ENCODE measurements at places on chromosomes 7 and 10.

- DNase-seq, result peak; percentile 94
Observed at GRCh38 chr10:76117949-76118348, 686.5 kb downstream of the LRMDA start.

GRCh38 chr7:117325836-117326235 lies 3.0 kb upstream of the WNT2 start:
- DNase-seq, result peak; percentile 40

DNA sequence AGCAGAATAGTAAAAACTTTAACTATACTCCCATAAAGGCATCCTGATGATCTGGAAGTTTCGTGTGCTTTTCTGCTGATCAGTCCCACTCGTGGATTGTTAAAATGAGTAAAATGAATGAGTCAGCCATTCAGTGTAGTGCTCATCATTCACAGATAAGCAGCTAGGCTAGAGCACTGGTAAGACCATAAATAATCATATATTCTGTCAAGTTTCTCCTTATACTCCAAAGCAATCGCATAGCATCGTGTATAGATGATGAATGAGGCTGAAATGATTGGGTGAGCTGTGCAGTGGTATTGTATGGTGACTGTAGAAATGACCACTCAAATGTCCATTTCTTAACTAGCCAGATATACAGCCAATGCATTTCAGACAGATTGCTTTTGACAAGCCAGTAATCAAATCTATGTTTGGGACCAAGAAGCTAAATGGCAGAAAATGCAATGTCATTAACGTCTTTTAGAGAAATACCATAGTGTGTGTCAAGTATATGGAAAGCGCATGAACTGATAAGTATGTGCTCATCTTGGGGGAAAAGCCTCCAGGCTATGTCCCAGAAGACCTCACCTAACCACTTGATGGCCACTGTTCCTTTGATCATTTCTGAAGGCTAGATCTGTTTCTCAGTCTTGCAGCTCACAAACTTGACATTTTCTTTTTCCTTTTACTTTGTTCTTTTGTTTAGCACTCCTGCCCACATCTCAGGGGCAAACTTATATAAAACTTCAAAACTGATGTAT lies 227.2 kb upstream of the FAM3C start:
- DNase-seq, result no peak

GRCh38 chr10:52387744-52388143 lies 73.7 kb downstream of the DKK1 start:
- no peak for DNase-seq

DNA sequence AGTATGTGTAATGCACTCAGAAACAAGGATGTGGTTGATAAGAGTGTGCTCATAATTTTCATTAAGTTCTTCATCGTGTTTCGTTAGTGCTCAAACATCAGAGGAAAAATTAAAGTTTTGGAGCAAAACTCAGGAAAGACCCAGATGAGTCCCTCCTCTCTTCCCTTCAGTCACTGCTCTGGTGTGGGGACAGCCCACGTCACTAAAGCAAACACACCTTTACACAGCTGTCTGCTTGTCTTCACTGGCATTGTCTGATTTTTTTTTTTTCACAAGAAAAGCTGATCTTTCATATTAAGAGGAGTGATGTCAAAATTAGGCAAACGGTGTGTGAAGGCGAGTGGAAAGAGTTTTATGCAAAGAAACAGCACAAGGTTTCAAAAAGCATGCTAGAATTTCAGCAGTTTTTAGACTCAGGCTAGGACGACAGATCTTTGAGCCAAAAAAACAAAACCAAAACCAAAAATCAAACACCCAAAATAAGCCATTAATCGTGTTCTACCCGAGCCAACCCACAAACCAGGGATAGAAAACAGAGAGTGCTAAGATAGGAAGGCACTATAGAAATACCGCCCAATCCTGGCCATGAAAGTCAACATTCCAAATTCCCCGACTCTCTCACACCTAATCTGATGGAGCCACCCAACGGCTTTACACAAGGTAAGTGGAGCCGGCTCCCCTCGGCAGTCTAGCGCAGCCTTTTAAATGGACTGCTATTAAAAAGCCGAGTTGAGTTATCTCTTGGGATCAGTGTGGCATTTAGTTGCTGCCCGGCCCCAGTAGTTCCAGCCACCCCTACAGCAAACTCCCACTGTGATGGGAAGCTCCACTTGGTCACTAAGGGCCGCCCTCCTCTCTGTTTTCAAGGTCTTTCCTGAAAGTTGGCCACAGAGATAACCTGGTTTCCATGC lies 27.9 kb upstream of the GATA3 start:
- no peak for DNase-seq

- peak; percentile 61 for DNase-seq
Observed at GRCh38 chr7:70696201-70696754, 435.7 kb upstream of the GALNT17 start.

DNA sequence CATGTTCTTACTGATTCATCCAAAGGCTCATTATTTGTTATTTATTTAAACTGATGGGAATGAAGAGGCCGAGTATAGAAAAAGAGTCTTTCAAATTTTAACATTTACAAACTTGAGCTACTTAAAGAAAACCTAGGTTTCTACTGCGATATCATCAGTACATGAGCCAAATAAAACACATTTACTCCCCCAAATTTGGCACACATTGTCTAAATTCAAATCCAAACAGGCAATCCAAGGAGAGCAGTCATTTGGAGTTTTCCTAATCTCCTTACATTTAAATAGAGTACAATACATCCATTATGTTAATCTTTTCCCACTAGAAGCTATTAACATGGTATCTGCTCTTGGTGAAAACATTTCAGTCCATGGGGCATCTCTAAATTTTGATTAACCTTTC lies 2.2 kb downstream of the NMT2 start:
- no peak for DNase-seq

- DNase-seq, result peak; percentile 62
Observed at GRCh38 chr10:103917302-103918052, 507 bp downstream of the STN1 start.

- DNase-seq, result peak; percentile 19
Observed at GRCh38 chr7:33395340-33395739, 266.0 kb downstream of the BBS9 start.

DNA sequence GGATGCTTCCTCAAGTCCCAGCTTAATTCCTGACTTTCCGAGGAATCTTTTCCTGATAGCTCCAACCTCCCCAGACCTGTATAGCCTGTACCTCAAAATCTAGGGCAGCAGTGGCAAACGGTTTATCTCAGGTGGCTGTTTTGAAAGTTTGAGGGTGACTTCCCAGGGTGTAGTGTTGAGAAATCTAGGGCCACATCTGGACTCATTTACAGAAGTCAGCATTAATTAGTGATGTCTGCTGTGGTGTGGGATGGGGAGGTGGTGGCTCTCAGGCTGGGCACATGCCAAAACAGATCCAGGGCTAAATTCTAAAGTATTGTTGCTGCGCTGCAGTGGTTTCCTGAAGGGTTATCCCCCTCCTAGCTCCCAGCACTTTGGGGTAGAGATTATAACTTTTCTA lies 38.0 kb downstream of the UNC5B start:
- peak; percentile 21 for DNase-seq

- DNase-seq, result no peak
Observed at GRCh38 chr7:1843921-1844335, 173.9 kb downstream of the ELFN1 start.

GRCh38 chr7:140506788-140507464 lies 27.6 kb upstream of the MKRN1 start:
- DNase-seq, result peak; percentile 15

DNA sequence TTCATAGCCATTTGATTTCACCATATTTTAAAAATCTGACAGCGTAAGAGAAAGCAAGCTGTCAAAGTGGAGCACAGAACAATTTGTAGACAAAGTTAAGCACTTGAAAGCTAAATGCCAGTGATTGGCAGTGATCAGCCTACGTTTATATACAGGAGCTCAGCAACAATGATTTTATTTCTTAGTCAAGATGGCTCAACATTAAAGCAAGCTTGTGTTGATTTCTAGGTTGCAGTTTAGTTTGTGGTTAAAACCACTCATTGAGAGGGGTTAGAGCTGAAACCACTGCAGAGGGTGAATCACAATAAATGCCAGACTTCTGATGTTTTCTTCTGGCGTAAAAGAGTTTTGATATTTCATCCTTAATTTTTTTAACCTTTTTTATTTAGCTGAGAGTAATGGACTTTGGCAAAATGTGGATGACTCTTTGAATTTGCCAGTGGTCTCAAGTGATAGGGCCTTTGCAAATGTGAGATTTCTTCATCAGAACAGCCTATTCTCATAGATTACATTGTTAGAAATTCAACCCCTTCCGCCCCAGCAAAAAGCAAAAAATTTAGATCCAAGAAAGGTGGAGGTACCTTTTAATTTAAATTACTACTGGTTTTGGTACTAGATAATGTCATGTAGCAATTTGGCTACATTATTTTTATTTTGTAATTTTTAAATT lies 73.8 kb downstream of the SHOC2 start:
- DNase-seq, result peak; percentile 92

DNA sequence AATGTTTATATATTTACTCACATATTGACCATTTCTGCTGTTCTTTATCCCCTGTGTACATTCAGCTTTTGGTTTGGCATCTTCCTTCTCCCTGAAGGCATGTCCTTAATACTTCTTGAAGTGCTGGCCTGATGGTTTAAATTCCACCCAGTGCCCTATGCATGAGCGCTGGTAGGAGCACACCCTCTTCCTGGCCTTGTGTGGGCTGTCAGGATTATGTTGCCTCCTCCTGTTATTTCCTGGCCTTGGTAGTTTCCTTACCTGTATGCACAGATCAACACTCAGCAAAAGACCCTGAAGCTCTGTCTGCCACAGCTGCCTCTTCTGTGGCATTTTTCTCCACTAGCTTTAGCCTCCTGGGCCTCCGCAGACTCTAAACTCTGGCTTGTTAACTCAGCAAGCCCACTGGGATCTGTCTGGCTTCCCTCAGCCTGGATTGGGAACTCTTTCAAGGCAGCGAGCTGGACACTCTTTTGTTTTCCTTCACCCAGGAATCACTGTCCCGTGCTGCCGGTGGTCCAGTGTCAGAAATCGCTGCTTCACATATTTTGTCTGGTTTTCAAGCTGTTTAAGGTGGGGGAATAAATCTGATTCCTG lies 595.2 kb downstream of the SDK1 start:
- DNase-seq, result no peak

- DNase-seq, result peak; percentile 85
Observed at GRCh38 chr10:110774069-110775019, 97.4 kb upstream of the PDCD4 start.

DNA sequence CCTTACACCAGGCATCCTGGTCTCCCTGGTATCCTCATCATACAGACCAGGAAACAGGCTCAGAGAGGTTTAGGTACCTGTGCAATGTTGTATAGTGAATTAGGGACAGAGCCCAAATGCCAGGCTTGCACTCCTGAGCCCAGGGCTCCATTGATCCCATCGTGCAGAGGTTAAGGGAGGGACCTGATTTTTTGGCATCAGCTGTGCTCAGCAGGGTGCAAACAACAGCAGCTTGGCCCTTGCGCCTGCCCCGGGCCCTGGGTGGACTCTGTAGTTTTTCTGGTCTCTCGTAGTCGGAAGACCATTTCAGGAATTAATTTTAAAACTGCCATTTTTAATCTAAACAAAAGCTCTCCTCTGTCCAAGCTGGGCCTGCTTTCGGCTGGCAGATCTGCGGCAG lies 79.2 kb downstream of the COL26A1 start:
- DNase-seq, result no peak

Data from fibroblast of mammary gland (primary cell).